SJSA1 (cell line): ENCODE measurements at places on chromosomes 12 and 14. TPM values are rescaled to one million over a fixed set of nuclear protein-coding genes. Genes with fewer than 3 reads are reported as not detected.
A peak's percentile ranks its signal among the peaks of the same experiment; 100 is the strongest.

DTX1 gene
- not detected in 2 replicates for total RNA-seq

KLRG1 gene
- 0.13 TPM in 1 of 2 replicates, not detected in the other for total RNA-seq

TSPAN8 gene
- not detected in 2 replicates for total RNA-seq

DLK1 gene
- total RNA-seq = not detected in 2 replicates

ADAM20 gene
- total RNA-seq = 0.37 TPM in 1 of 2 replicates, not detected in the other

DPF3 gene
- total RNA-seq = 0.53 and 2.1 TPM in 2 replicates

CCDC85C gene
- 14.5 and 25.8 TPM in 2 replicates for total RNA-seq

MAP3K12 gene
- total RNA-seq = 6.7 and 8.6 TPM in 2 replicates

IGFBP6 gene
- 58.0 and 64.5 TPM in 2 replicates for total RNA-seq

PSMA3 gene
- 104 and 176 TPM in 2 replicates for total RNA-seq

GPRC5D gene
- not detected in 2 replicates for total RNA-seq

GRCh38 chr14:72726444-72726843 is 167.5 kb downstream of the DPF3 start:
- no peaks in the 10 kb centered on the region for H3K27me3 ChIP-seq
- DNase-seq = peak; percentile 70
- H3K4me1 ChIP-seq = peaks cover 16% of the 10 kb centered on the region
- peak overlapping the region; percentile 38 for H3K27ac ChIP-seq
- H3K36me3 ChIP-seq = 0 out of 2 replicates have a peak, but pooled peaks cover 2% of the 10 kb centered on the region

DNA sequence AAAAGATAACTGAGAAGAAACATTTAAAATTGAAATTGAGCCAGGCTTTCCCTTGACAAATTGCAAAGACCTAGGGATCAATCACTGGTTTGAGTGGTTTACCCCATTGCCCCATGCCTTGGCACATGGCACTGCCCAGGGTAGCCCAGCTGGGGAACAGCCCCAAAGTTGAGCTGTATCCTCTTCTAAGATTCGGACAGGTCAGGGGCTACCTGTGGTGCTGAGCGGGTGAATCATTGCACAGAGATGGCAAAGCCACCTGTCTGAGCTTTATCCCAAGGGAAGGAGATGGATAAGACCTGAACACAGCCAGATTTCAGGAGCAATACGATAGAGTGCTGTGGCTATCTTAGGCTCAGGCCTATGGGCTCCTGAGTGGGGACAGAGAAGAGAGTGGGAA is 7.0 kb downstream of the IFI27L2 start:
- DNase-seq = peak; percentile 5
- no peak overlapping the region for H3K4me3 ChIP-seq
- no peaks in the 10 kb centered on the region; the same call in none of the 2 replicates for H3K36me3 ChIP-seq
- H3K27me3 ChIP-seq = no peaks in the 10 kb centered on the region

DNA sequence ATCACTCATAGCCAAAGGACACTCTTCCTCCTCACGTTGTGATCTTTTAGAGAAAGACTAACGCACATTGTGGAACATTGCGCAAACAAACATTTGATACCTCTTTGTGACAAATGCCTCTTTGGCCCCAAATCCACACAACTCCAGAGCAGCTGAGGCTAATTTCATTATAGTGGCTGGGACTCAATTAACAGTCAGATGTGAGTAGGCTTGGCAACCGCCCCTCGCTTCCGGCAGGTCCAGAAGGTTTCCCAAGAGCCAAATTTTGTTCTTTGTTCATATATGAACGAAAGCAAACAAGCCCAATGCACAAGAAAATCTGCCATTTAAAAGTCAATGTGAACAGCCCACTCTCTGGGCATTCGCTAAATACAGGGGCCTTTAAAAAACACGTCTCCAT is 273.9 kb downstream of the GLT1D1 start:
- H3K4me1 ChIP-seq = no peaks in the 10 kb centered on the region
- H3K4me3 ChIP-seq = no peak overlapping the region
- no peaks in the 10 kb centered on the region for H3K27me3 ChIP-seq
- H3K27ac ChIP-seq = no peak overlapping the region
- no peaks in the 10 kb centered on the region for H3K36me3 ChIP-seq
- DNase-seq = no peak

DNA sequence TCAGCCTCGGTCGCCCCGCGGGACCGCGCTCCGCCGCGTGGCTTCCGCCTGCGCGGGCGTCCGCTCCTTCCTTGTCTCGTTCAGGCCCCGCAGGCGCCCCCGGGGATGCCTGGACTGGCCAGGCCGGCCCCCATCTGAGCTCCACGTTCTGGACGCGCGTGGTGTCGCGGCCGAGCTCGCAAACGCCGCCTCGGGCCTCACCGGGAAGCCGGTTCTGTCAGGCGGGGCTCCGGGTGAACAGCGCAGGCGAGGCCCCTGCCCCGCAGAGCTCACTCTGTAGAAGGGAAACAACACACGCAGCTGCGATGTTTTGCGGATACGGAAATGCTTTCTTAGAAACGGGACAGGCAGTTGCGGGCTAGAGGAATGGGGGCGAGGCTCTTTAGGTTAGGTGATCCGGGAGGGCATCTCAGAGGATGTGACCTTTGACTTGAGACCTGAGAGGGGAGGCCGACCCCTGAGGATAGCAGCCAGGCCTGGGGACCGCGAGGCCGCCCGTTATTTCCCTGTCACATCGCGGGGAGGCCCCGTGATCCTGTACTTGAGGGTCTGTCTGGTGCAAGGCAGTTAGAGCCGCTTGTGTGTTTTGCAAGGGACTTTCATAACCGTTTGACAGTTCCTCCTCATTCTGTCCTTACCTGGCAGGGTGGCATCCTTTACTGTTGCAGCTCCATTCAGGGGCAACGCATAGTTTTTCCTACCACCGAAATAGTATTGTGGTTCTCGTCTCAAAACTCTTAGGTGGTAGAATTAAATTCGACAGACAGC is 584 bp downstream of the VRK1 start:
- H3K36me3 ChIP-seq = peaks cover 10% of the 10 kb centered on the region
- H3K27me3 ChIP-seq = no peaks in the 10 kb centered on the region
- peak overlapping the region; percentile 78 for H3K27ac ChIP-seq
- H3K4me3 ChIP-seq = peak overlapping the region; percentile 87

GRCh38 chr14:31127690-31128089 is 79.9 kb downstream of the HECTD1 start:
- no peak for DNase-seq
- H3K4me3 ChIP-seq = no peak overlapping the region
- H3K27me3 ChIP-seq = no peaks in the 10 kb centered on the region

DNA sequence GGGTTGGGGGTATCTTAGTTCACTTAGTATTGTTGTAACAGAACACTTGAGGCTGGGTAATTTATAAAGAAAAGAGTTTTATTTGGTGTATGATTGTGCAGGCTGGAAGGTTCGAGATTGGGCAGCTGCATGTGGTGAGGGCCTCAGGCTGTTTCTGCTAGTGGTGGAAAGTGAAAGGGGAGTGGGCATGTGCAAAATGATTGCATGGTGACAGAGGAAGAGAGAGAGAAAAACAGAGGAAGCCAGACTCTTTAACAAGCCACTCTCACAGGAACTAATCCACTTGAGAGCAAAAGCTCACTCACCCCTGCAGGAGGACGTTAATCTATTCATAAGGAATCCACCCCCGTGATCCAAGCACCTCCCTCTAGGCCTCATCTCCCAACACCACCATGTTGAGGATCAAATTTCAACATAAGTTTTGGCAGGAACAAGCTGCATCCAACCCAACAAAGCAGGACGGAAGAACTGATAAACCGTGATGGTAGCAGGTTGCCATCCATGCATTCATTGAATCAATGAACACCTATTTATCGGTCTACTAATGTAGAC is 165.0 kb upstream of the GZMB start:
- H3K4me3 ChIP-seq = no peak overlapping the region
- DNase-seq = no peak
- H3K27ac ChIP-seq = no peak overlapping the region
- H3K27me3 ChIP-seq = peaks cover 6% of the 10 kb centered on the region; the same call in 1 of the 2 replicates
- no peaks in the 10 kb centered on the region for H3K4me1 ChIP-seq

DNA sequence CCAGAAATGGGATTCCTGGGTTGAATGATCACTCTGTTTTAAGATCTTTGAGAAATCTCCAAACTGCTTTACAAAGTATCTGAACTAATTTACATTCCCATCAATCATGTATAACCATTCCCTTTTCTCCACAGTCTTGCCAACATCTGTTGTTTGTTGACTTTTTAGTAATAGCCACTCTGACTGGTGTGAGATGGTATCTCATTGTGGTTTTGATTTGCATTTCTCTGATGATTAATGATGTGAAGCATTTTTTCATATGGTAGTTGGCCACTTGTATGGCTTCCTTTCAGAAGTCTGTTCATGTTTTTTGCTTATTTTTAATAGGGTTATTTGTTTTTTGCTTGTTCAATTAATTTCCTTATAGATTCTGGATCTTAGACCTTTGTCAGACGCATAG is 211.8 kb upstream of the AVPR1A start:
- no peaks in the 10 kb centered on the region for H3K36me3 ChIP-seq
- DNase-seq = peak; percentile 30
- 0 out of 2 replicates have a peak, but pooled peaks cover 6% of the 10 kb centered on the region for H3K4me1 ChIP-seq
- H3K27me3 ChIP-seq = no peaks in the 10 kb centered on the region
